ENCODE measurements at places on chromosomes 3 and 15.

DNA sequence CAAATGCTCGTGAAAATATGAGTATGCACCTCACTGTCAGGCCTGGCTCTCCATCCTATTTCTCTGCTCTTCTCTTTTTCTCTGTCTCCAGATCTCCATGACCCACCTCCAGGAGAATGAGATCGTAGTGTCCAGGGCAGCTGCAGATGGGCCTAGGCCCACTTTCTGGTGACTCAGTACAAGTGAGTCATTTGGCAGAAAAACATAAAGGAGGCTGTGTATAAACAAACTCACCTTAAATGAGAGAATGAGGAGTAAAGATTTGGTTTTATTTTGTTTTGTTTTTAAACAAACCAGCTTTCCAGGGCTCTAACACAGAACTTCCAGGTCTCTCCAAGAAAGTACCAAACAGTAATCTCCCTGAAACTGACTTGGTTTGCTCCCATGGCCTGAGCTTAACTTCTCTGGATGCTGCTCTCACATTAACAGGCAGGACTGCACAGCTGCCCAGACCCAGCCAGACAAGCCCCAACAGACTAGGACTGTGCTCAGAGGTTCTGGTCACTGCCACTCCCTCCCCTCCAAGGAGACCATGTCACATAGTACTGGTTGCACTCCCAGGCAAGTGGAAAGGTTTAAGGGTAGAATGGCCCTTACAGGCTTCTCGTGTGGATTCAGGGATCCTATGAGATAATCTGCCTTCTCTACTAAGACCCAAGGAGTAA lies 1.5 kb upstream of the HEG1 start:
- peak; percentile 70 for DNase-seq

DNA sequence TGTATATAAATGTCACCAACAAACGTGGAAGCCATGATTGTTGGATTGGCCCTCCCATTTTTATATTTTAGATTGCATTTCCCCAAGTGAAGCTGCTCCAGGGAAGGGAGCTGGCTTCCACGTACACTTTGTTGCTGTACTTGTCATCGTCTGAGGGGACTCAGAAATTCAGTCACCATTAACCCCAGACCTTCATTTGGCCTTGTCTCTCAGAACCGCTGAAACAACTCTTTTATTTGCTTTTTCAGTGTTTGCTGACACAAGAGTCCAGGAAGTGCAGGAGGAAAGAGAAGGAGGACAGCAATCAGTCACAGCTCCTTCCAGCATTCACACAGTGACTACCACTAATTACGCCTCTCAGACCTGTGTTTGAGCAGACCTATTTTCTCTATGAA lies 276.5 kb downstream of the TBL1XR1 start:
- no peak for DNase-seq

- peak; percentile 66 for DNase-seq
Measured at GRCh38 chr3:40580494-40581091, 55.8 kb downstream of the ZNF621 start.

DNA sequence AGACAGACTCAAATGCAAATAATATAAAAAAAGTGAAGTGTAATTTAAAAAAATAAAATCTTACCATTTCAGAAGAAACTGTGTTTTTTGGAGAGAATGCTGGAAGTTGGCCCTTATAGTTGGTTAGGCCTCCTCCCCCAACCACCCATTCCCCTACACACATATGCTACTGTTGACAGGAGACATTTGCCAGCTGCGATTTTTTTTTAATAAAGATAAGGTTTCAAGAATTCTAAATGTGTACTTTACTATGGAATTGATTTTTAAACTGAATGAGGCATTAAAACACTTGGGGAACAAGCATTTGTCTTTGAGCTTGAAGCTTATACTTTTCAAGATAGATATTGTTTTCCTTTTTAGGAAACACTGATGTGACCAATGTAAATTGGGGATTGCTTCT lies 4.4 kb upstream of the SSR3 start:
- DNase-seq, result no peak

- DNase-seq, result peak; percentile 93
Measured at GRCh38 chr15:68526269-68526668, 52.5 kb upstream of the CORO2B start.

DNA sequence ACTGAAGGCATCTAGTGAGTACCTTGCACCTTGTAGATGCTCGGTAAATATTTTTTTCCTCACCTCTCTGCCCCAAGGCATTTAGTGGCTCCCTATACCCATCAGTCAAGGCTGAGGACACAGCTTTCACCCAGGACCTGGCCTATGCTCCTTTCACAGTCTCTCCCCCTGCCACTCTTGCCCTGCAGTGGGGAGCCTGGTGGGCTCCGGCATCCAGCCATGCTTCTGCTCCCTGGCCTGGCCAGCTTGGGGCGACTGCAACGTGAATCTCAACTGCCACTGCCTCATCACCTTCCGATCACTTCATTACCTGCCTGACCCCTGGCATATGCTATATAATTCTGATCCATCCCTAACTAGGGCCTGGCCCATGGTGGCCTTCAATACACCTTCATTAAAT lies 735 bp upstream of the CX3CR1 start:
- no peak for DNase-seq

- DNase-seq, result peak; percentile 49
Measured at GRCh38 chr3:181790561-181790960, 78.8 kb downstream of the SOX2 start.

GRCh38 chr3:73045391-73045790 lies 16.1 kb upstream of the EBLN2 start:
- DNase-seq, result no peak
